ENCODE measurements at places on chromosomes 5 and 9. TPM values are rescaled to one million over a fixed set of nuclear protein-coding genes. Genes with fewer than 3 reads are reported as not detected.

GRCh38 chr5:94945656-94946055 is 327.2 kb downstream of the SLF1 start:
- no peaks in the 10 kb centered on the region for H3K27me3 ChIP-seq
- no peak overlapping the region for H3K4me3 ChIP-seq
- DNase-seq: no peak

- peak overlapping the region; percentile 76 for H3K4me3 ChIP-seq
- peaks cover 10% of the 10 kb centered on the region for H3K4me1 ChIP-seq
- no peaks in the 10 kb centered on the region for H3K27me3 ChIP-seq
- DNase-seq: no peak
Observed at GRCh38 chr9:136544964-136545691, 720 bp downstream of the NOTCH1 start.

DNA sequence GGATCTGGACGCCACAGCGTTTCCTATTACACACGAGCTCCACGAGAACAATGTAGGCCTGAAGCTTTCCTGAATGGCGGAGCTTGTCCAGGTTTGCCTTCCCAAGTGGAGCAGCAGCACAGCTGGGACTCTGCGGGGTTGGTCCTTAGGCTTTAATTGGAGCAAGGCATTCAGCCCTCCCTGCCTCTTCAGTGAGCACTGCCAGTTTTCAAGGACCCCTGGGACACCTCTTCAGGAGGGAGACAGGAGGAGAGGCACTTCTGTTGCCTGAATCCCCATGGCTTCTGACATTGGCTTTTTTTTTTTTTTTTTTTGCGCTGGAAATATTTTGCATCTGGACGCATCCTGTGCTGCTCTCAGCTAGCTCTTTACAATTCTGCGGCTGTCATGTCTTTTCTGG is 179.4 kb downstream of the SEMA6A start:
- DNase-seq: no peak
- H3K27ac ChIP-seq: no peak overlapping the region
- no peaks in the 10 kb centered on the region for H3K4me1 ChIP-seq
- H3K36me3 ChIP-seq: no peaks in the 10 kb centered on the region
- H3K4me3 ChIP-seq: no peak overlapping the region

Gene ERAP2
- 2.5 TPM for total RNA-seq

DNA sequence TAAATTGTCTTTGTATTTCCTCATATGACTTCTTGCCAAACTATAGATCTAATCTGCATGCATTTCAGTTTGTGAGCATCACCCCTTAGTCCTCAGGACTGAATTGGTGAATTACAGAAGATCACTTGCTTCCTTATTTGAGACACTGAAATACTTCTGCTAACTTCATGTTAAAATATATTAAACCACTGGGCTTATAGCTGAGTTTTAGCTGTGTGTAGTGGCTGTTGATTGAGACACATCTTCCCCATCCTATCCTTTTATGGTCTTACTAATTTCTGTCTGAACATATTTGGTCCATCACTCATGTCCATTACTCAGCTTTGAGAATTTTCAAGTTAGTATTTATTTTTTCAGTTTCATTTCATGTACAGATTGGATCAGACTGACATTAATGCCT is 295.9 kb downstream of the PSAT1 start:
- no peaks in the 10 kb centered on the region for H3K27me3 ChIP-seq
- peak; percentile 16 for DNase-seq
- H3K27ac ChIP-seq: peak overlapping the region; percentile 20
- H3K4me3 ChIP-seq: no peak overlapping the region
- H3K36me3 ChIP-seq: no peaks in the 10 kb centered on the region

Gene GCNT1
- 12.4 TPM for total RNA-seq

DNA sequence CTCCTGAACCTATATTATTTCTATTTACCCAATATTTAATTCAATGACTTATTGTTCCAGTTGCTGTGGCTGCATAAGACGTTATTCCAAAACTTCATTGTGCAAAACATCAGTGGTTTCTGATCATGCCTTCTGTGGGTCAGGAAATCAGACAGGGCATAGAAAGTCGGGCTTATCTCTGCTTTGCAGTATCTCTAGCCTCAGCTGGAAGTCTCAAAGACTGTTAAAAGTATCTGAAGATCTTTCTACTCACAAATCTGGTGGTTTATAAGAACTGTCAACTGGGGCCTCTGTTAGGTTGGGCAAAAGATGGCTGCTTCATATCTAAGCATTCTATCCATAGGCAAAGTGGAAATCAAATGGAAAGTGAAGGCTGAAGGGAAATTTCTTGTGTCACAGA is 687.7 kb upstream of the ARRDC3 start:
- no peaks in the 10 kb centered on the region for H3K36me3 ChIP-seq
- H3K27ac ChIP-seq: no peak overlapping the region
- no peak overlapping the region for H3K4me3 ChIP-seq
- H3K27me3 ChIP-seq: peaks cover 35% of the 10 kb centered on the region

DNA sequence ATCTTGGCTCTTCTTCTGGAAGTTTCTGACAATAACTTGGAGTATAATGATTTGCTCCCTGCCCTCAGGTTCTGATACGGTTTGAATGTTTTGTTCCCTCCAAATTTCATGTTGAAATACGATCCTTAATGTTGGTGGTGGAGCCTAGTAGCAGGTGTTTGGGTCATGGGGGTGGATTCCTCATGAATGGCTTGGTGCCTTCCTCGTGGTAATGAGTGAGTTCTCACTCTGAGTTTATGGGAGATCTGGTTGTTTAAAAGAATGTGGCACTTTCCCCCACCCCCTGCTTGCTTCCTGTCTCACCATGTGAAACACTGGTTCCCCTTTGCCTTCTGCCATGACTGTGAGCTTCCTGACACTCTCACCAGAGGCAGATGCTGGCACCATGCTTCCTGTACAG is 103.0 kb upstream of the OSMR start:
- H3K27ac ChIP-seq: no peak overlapping the region
- peaks cover 6% of the 10 kb centered on the region for H3K4me1 ChIP-seq
- no peaks in the 10 kb centered on the region for H3K27me3 ChIP-seq
- H3K4me3 ChIP-seq: no peak overlapping the region
- no peak for DNase-seq
- no peaks in the 10 kb centered on the region for H3K36me3 ChIP-seq

DNA sequence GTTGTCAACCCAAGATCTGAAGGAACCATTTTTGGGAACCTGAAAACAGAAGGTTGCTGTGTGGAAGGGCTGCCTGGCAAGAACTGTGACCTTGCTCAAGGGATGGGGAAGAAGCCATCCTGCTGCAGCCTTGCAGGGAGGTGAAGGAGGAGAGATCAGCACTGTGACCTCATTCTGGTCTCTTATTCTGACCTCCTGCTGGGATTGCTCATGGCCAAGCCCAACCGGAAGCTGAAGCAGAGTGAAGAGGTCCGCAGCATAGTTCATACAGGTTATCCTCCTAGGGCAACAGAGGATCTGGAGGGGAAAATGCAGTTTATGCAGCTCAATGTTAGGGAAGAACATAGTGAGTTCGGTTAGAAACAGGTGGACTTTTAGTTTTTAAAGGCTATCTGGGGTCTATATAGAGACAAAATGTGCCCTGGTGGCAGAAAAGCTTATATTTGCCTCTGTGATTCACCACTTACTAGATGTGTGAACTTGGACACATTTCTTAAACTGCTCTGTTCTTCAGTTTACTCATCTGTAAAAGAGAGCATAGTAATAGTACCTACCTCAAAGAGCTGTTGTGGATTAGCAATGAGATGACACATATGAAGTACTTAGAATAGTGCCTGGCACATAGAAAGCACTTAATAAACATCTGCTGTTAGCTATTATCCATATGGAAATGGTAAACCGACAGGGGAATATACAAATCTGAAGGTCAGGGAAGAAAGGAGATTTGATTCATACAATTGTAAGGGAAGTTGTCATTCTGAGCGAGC is 57.9 kb upstream of the BNC2 start:
- H3K4me1 ChIP-seq: no peaks in the 10 kb centered on the region
- no peak for DNase-seq
- H3K36me3 ChIP-seq: no peaks in the 10 kb centered on the region
- H3K27me3 ChIP-seq: no peaks in the 10 kb centered on the region
- H3K4me3 ChIP-seq: no peak overlapping the region

DNA sequence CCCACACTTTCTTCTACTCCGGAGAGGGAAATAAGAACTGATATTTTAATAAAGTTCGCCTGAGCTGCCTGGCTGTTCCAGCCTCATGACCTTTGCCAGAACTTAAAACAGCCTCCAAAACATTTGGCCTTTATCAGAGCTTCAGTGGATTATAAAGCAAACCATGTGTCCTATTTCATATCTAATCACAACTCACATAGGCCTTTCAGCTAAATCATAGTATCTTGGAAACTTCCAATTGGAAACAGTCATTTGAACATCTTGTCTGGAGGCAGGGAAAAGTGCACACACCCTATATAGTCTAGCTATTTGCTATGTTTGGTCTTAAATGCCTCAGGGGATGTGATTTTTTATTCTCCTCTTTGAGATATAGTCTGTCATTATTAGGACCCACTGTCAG is 46.0 kb upstream of the FREM1 start:
- no peaks in the 10 kb centered on the region for H3K4me1 ChIP-seq
- H3K4me3 ChIP-seq: no peak overlapping the region
- H3K36me3 ChIP-seq: no peaks in the 10 kb centered on the region
- H3K27me3 ChIP-seq: peaks cover 51% of the 10 kb centered on the region
- no peak for DNase-seq
